Bronchial epithelial cell (primary cell): ENCODE measurements at places on chromosomes 11 and 22. TPM values are rescaled to one million over a fixed set of nuclear protein-coding genes. Genes with fewer than 3 reads are reported as not detected.
A peak's percentile ranks its signal among the peaks of the same experiment; 100 is the strongest.

DNA sequence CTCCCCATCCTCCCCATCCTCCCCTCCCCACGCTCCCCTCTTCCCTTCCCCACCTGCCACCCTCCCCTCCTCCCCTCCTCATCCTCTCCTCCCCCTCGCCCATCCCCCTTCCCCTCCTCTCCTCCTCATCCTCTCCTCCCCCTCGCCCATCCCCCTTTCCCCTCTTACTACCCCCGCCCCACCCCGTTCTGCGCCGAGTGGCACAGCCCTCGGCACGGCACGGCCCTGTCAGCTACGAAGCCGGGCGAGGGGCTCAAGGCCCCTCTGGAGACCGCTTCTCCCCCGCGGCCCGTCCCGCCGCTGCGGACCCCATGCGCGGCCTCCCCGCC, 449.9 kb downstream of the OPCML start:
- DNase-seq, result no peak

GRCh38 chr22:32480238-32480637, 5.6 kb downstream of the FBXO7 start:
- no peak for DNase-seq

The IL18 gene
- 33.8 and 72.1 TPM in 2 replicates for total RNA-seq

The TUB gene
- total RNA-seq, result 0.13 and 0.26 TPM in 2 replicates

The ANO9 gene
- total RNA-seq, result 7.4 and 9.2 TPM in 2 replicates

GRCh38 chr11:130546901-130547694, 98.7 kb downstream of the ADAMTS15 start:
- no peak for DNase-seq

DNA sequence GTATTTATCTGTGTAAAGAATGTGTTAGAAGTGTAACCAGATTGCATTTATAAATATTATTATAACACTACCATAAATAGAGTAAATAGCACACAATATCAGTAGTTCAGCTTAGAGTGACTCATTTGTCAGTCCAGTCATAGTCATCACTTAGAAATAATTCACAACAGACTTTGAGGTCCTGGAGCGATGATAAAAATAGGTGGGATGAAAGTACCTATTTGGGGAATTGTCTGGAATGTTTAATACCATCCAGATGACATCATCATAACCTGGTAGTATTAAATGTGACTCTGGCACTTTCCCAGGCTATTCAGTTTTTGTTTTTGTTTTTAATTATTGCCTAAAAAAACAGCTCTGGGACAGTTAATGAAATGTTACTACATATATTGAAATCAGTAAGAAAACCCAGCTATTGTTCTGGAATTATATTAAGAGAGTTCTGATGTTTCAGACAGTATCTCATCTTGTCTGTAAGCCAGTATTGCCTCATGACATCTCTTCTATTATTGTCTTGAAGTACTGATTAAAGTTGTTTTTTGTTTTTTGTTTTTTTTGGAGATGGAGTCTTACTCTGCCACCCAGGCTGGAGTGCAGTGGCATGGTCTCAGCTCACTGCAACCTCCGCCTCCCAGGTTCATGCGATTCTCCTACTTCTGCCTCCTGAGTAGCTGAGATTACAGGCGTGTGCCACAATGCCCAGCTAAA, 74.8 kb downstream of the SIK2 start:
- DNase-seq, result peak; percentile 78

DNA sequence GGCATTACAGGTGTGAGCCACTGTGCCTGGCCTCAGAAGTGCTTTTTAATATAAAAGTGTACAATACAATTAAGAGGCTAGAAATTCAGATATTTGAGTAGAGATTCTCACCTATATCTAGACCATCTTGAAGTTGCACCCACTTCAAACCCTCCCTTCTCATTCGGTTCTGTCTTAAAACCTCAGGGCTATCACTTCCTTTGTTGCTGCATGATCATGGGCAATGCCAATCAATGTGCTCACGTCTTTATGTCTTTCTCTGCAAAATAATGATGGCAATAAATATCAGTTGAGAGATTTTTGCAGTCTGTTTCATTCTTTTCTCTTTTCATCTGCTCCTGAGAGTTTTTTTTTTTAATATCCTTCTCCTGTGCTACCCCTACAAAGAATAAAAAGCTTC, 9.3 kb upstream of the NUP160 start:
- DNase-seq, result no peak

DNA sequence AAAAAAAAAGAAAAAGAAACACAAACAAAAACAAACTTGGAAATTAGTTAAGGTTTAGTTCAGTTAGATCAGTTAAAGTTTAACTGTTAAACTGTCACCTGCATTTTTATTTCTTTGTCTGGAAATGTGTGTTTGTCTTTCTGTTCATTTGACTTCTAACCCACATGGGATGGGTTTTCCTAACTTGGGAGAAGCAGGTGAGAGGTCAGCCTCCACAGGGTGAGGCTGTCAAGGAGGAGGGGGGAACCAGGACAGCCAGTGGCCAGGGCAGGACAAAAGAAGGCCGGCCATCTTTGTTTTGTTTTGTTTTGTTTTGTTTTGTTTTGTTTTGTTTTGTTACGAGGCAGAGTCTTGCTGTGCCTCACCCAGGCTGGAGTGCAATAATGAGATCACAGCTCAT, 13.4 kb upstream of the GCAT start:
- no peak for DNase-seq

The FREY1 gene
- 0.51 and 1.3 TPM in 2 replicates for total RNA-seq

DNA sequence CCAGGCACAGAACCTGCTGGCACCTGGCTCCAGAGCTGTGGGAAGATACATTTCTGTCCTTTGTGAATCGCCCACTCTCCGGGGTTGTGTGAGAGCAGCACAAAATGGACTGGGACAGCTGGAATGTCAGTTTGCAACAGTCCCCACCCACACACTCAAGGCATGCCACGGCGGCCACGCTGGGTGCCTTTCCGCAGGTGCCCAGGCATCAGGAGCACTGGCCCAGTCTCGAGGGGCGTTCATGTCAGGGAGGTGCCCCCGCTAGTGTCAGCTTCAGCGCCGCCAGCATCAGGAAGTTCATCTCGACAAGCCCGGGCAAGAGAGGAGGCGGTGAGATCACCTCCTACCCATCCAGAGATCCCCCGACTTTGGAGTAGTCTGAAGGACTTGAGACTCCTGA, 2.1 kb downstream of the TP53AIP1 start:
- peak; percentile 88 for DNase-seq

The HEPHL1 gene
- 0.26 and 0.51 TPM in 2 replicates for total RNA-seq

GRCh38 chr11:5531053-5531831, 14.7 kb upstream of the UBQLNL start:
- DNase-seq, result no peak

The ZNRD2 gene
- 30.3 and 43.4 TPM in 2 replicates for total RNA-seq

The APOL5 gene
- not detected in 2 replicates for total RNA-seq

DNA sequence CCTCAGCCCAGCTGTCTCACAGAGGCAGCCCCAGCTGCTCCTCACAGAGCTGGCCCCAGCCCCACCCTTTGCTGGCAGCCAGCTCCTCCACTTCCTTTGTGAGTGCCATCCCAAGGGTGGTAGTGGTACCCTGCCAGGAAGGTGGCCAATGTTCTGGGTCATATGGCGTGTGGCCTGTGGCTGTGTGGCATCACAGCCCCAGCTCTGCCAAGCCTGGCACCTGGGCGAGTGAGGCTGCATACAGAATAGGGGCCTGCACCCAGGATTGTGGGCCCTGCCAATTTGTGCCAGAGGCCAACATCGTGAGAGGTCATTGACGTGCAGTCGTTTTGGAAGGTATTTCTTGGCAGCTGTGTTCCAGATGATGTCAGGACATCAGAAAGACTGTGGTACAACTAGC, 10.7 kb downstream of the TUB start:
- no peak for DNase-seq

DNA sequence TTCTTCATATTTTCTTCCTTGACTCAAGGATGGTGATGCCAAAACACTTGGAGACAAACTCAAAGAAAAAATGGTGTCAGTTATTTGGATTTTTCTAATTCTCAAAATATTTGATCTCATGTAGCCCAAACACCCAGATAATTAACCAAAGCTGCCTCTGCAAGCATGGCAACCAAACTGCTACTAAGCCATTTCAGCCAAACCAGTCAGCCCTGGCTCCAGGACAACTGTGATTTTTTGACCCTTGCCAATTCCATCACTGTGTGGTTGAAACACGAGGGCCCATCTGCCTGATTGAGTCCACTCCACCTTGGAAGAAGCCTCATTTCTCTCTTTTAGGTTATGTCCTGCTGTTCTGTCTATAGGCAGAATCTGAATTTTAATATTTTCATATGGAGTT, 277.4 kb downstream of the BLID start:
- no peak for DNase-seq

- DNase-seq, result no peak
Measured at GRCh38 chr22:43429426-43429825, 17.6 kb downstream of the MPPED1 start.

- no peak for DNase-seq
Measured at GRCh38 chr11:708511-708910, 2.5 kb downstream of the EPS8L2 start.

GRCh38 chr11:61011950-61012736, 40.7 kb downstream of the CD6 start:
- no peak for DNase-seq

DNA sequence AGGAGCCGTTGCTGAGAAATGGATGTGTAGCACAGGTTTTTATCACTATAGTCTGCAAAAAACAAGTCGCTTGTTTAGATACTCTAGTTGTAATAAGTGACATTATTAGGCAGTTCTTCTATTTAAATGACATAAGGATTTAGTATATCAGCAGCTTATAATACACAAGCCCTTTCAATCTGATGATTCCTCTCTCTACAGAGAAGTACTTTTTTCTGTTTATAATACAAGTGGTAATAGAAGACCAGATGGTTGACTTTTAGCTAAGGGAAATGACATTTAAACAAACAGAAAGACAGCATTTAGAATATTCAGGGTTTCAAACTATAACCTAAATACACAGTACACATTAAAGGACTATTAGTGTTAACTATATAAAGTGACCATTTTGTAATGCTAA, 60.4 kb downstream of the IMMP1L start:
- no peak for DNase-seq

GRCh38 chr11:12241971-12242672, 131.7 kb downstream of the MICAL2 start:
- DNase-seq, result no peak

DNA sequence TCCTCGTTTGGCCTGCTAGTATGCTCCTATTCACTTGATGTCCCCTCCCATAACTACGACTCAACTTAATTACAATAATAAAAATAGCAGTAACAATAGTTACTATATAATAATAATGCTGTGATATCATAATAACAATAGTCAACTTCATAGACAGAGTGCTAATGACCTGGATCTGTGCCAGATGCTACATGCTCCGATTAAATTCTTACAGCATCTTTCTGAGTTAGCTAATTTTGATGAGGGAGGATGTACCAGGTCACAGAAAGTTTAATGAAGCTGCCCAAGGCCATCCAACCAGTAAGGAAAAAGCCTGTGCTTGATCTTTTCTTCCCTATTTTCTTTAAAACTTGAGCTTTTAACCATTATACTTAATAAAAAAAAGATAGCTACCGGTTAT, 413.4 kb upstream of the LRRC4C start:
- no peak for DNase-seq

The MPZL3 gene
- total RNA-seq, result 34.8 and 81.4 TPM in 2 replicates

GRCh38 chr22:47615051-47615450, 852.6 kb downstream of the TBC1D22A start:
- no peak for DNase-seq

DNA sequence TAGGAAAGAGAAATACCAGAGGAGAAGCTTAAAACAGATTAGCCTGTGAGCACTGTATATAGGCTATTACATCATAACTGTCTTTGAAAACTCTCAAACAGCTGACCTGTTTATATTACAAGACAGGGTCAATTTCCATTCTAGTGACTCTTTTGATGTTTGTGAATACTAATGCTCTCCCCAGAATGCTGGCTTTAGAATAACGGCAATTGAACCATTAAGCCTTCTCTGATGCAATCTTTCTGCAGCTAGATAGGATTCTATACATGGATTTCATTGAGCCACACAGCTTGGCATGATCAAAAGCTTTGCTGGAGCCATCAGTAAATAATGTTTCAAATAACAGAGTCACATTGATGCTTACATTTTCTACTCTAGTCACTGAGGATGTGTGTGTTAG, 122.7 kb upstream of the FAT3 start:
- no peak for DNase-seq

The TRIM51 gene
- not detected in 2 replicates for total RNA-seq

DNA sequence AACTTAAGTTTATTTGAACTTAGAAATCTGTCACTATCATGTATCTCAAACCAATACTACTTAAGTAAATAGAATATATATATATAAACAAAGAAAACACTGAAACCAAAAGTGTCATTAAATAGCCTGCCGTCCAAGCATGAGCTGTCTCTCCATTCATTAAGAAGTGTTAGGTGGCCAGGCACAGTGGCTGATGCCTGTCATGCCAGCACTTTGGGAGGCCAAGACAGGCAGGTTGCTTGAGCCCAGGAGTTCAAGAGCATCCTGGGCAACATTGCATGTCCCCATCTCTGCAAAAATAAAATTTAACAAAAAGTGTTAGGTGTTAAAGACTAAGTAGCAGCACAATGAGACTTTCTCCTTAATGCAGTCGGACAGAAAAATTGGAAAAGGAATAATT, 14.0 kb downstream of the CD6 start:
- no peak for DNase-seq

The ALKBH8 gene
- total RNA-seq, result 5.2 and 12.4 TPM in 2 replicates

DNA sequence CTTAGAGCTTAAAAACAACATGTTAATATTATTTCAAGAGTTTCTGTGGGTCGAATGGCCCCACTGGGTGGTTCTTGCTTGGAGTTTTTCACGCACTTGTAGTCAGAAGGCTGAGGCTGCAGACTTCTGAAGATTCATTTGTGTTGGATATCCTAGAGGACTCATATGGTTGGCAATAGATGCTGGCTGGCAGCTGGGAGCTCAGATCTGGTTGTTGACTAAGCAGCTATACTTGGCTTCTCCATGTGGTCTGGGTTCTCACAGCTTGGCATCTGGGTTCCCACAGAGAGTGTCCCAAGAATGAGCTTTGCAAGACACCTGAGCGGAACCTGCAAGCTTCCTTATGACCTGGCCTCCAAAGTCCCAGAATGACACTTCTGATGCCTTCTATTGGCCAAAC, 163.9 kb upstream of the ZC3H12C start:
- no peak for DNase-seq

The SCGB1A1 gene
- total RNA-seq, result not detected in 2 replicates

The RAG2 gene
- not detected in 2 replicates for total RNA-seq

DNA sequence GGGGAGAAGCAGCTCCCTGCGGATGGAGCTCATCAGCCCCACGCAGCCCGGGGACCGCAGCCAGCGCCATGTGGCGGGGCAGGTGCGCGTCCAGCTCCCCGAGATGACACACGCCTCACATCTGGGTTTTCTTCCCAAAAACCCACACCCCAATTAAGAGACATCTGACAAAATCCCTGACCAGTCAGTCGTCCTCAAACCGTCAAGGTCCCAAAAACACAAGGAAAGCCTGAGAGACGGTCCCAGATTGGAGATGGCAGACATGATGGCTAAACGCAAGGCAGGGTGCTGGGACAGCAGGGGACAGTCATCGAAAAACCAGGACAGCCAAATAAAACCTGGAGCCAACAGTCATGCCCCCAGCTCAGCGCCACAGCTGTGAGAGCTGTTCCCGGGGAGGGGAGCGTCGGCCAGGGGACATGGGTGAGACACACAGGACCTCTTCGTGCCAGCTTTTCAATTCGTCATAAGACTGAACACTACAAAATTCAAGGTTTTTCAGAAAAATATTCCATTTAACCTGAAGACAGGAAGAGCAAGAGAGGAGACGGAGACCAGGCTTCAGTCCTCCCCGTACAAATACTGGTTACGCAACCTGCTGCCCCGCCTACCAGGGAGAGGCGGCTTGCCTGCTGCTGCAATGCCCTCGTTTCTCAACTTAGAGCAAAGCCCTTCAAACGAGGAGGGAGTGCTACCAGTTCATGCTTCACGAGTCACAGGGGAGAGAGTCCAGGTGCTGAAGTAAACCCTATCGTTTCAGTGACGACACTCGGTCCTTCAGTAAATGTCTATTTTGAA, 10.5 kb downstream of the TOLLIP start:
- DNase-seq, result peak; percentile 85

The C11orf24 gene
- total RNA-seq, result 13.2 and 18.3 TPM in 2 replicates
